ENCODE measurements at places on chromosomes 11 and 22.

- DNase-seq: no peak
Observed at GRCh38 chr11:69387409-69387885, 93.5 kb downstream of the MYEOV start.

- no peak for DNase-seq
Observed at GRCh38 chr11:92347454-92347853, 122.8 kb downstream of the FAT3 start.

- DNase-seq: no peak
Observed at GRCh38 chr11:25981998-25982397, 349.9 kb upstream of the ANO3 start.

- DNase-seq: no peak
Observed at GRCh38 chr11:11391169-11391568, 38.1 kb upstream of the CSNK2A3 start.

DNA sequence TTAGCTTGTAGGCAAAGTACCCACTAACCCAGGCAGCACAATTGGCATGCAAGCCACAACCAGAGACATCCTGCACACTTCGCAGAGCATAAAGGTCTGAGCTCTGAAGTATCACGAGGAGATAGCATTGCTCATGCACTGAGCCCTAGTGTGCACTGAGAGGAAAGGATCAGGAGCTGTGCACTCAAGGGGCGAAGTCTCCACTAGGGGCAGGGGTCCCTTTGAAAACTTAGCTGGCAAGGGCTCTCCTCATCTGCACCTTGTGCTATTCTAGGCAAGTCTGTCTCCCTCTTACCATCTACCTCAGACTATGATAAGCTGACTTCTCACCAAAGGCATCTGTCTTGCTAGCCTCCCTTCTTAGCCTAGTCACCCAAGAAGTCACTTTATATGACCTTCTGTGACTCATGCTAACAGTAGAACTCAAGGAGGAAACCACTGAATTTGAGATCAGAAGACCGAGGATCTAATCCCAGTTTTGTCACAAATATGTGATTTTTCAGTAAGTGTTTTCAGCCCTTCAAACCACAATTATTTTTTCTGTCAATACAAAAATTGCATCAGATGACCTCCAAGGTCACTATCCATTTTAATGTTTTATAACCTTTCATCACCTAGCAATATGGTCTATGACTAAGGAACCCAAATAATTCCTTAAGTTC, 1078.0 kb downstream of the NTM start:
- DNase-seq: no peak

DNA sequence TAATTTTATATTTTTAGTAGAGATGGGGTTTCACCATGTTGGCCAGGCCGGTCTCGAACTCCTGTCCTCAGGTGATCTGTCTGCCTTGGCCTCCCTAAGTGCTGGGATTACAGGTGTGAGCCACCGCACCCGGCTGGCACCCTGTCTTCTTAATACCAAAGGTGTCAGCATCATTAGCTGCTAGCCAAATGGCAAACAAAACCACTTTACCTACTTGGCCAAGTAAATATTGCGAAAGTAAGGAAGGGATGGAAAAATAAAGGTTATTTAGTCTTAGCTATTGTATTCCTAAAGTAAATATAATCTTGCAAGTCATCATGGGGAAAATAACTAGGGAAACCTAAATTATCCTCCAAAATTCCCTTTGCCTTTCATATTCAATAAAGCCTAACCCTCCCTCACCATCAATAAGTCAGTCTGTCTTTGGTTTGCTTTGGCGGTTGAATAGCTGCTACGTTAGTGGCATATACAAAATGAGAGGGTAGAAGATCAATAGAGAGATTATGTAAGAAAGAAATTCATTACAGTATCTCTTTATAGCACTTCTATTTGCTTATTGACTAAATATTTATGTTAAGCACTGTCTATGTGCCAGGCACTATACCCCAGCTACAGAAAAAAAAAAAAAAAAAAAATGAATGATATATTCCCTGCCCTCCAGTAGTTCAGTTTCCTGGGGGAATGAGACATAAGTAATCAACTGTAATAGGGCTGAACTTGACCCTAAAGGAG, 40.2 kb upstream of the CFAP300 start:
- no peak for DNase-seq

DNA sequence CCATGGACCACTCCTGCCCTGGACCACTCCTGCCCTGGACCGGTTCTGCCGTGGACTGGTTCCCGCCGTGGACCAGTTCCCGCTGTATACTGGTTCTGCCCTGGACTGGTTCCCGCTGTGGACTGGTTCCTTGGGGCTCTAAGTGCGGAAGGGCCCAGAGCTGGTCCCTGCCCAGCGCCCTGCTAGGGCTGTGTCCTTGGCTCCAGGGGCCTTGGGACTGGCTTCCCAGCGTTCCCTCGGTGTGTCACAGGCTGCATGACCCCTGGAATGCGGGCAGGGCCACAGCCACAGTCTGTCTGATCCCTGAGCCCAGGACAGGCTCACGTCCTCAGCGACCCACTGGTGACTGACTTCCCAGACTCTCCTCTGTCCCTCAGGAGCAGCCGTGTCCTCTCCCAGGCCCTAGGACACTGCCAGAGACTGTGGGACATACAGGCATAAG, 412.2 kb downstream of the TBC1D22A start:
- DNase-seq: peak; percentile 79

GRCh38 chr11:34379079-34379478, 21.3 kb upstream of the ABTB2 start:
- no peak for DNase-seq

GRCh38 chr11:7196396-7197146, 55.1 kb upstream of the SYT9 start:
- DNase-seq: no peak

GRCh38 chr11:134519788-134520187, 107.7 kb upstream of the B3GAT1 start:
- no peak for DNase-seq

- DNase-seq: no peak
Observed at GRCh38 chr11:129960216-129961214, 42.1 kb downstream of the PRDM10 start.

GRCh38 chr11:16096336-16096735, 260.0 kb downstream of the SOX6 start:
- no peak for DNase-seq

GRCh38 chr11:98107736-98108135, 913.0 kb upstream of the CNTN5 start:
- no peak for DNase-seq

- DNase-seq: no peak
Observed at GRCh38 chr22:48138855-48139254, 1376.4 kb downstream of the TBC1D22A start.

GRCh38 chr11:6856871-6857270, 6.0 kb upstream of the OR10A2 start:
- DNase-seq: no peak

- DNase-seq: no peak
Observed at GRCh38 chr11:116263019-116263418, 509.8 kb downstream of the BUD13 start.

DNA sequence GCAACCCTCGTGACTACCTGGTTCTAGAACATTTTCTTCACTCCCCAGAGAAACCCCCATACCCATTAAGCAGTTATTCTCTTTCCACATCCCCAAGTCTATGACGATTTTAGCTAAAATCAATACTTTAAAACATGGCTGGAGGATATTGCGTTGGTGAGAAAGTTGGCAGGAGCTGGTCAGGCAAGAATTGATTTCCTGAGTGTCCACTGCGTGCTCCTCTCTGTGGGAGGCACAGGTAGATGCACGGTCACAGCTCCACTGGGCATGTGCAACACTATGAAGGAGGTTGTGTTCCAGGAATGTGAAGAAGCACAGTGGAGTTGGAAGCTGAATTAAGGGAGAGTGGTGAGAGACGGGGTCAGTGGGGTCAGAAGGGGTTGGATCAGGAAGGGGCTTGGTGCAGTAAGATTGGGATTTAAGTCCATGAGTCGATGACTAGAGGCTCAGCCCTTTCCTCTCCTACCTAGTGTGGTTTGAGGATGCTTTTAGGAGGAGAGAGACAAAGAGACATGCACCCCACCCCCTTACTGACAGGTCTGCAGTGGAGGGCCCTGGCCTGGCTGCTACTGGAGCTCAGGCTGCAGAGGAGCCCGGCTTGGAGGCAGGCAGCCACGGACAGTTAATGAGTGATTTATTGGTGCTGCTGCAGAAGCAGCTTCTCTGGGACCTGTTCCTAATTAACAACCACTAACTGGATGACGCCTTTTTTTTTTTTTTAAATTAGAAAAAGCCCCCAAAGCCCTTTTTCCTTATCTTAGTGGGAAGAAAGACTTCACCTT, 395.6 kb downstream of the TENM4 start:
- DNase-seq: no peak

DNA sequence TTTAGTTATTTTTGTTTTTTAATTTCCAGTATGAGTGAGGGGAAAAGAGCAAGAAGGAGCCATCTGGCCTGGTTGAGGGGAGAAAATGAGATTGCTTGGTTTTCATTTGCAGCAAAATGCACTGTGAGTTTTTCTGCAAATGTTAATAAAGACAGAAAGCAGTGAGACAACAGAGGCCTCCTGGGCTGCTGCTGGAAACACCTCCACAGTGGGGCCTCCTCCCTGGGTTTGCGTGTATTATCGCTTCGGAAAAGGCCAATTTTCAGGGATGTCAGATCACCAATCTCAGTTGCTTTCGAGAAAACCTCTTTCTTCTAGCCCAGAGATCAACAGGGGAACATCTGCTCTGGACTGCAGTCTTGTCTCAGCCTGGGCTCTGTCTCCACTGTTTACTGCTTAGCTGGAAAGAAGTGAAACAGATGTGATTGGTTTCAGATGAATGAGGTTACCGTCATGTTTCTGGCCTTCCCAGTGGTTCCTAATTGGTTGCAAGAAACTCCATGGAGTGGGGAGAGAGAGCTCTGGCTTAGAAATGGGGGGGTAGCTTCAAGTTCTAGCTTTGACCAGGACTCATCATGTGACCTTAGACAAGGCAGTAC, 17.3 kb downstream of the TSPAN18 start:
- DNase-seq: peak; percentile 16

- DNase-seq: no peak
Observed at GRCh38 chr22:44825310-44826150, 73.2 kb downstream of the ARHGAP8 start.

- no peak for DNase-seq
Observed at GRCh38 chr11:67675058-67675747, 780 bp upstream of the ALDH3B2 start.

- DNase-seq: no peak
Observed at GRCh38 chr22:35069541-35069940, 3.6 kb downstream of the ISX start.

- peak; percentile 94 for DNase-seq
Observed at GRCh38 chr22:35430897-35431322, 31.0 kb downstream of the MCM5 start.

- DNase-seq: no peak
Observed at GRCh38 chr11:11020747-11021149, 162.9 kb upstream of the ZBED5 start.

Measured in mesenteric fat pad (tissue), 1 donor.